ENCODE measurements at places on chromosomes 3 and 15.

GRCh38 chr3:124769462-124769861 lies 39.2 kb downstream of the UMPS start:
- no peak for DNase-seq

- no peak for DNase-seq
Observed at GRCh38 chr15:86392874-86393273, 313.2 kb downstream of the AGBL1 start.

DNA sequence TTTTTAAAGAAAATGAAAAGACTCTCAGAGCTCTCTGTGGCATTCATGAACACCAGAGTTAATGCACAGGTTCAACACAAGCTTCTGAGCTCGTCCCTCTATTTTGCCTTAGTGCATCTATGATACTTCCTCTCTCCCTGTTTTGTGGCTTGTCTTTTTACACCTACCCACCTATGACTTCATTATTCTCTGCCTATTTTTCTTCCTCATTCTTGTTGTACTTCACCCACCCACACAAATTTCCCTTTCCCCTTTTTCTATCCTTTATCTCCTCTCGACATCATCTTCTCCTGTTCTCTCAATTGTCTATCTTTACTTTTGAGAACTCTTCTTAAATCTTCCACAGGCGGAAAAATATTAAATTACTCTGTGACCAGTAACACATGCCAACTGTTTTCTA lies 48.6 kb downstream of the OR5H15 start:
- no peak for DNase-seq

GRCh38 chr3:142641504-142641903 lies 45.3 kb downstream of the PLS1 start:
- DNase-seq = no peak

DNA sequence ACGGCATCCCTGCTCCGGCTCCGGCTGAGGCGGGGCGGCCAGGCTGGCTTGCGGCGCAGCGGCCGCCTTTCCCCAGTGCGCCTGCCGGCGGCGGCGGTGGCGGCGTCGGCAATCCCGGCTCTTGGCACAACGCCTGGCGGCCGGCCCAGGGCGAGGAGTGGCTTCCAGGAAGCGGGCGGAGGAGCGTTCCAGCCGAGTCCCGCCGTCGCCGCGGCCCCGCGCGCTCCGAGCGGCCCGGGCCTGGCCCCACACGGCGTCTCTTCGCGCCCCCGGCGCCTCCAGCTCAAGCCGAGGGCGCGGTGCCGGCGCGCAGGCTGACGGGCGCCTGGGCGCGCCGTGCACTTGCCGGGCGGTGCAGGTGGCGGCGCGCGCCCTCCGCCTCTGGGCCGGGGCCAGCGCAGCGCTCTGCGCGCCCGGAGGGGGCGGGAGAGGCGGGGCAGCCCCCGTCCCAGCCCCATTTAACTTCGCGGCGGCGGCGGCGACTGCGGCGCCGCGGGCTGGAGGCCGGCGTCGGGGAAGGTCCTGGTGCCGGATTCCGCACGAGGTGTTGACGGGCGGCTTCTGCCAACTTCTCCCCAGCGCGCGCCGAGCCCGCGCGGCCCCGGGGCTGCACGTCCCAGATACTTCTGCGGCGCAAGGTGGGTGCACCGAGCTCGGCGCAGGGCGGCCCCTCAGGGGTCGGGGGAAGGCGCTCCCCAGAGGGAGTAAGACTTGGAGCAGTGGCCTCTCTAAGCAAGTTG lies at the start of gene ADAMTSL3:
Gene ADAMTSL3, plus strand, starts transcription at position 485 of the 740 bp plus-strand sequence. CDS start 1,639 bp downstream, outside the sequence.
- no peak for DNase-seq

DNA sequence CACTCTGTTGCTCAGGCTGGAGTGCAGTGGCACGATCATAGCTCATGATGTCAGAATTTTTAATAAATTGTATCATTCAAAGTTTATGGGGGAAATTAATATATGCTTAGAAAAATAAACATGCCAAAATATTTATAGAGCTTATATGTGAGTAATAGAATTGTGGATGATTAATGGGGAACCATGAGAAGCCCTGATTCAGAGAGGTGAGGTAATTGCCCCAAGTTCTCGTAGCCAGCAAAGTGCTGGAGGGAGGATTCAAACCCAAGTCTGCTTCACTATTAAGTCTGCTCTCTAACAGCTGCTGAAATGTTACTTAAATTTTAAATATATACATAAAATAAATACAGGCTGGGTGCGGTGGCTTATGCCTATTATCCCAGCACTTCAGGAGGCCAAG lies 26.2 kb upstream of the IGF2BP2 start:
- DNase-seq = no peak

- no peak for DNase-seq
Observed at GRCh38 chr3:9066141-9066540, 102.9 kb upstream of the RAD18 start.

GRCh38 chr3:57572096-57572495 lies 16.0 kb downstream of the PDE12 start:
- DNase-seq = no peak

Data from SW 1271 (cell line).